Ureter (tissue), 1 donor: ENCODE measurements at places on chromosomes 3 and 15. TPM values are rescaled to one million over a fixed set of nuclear protein-coding genes. Genes with fewer than 3 reads are reported as not detected.

DNA sequence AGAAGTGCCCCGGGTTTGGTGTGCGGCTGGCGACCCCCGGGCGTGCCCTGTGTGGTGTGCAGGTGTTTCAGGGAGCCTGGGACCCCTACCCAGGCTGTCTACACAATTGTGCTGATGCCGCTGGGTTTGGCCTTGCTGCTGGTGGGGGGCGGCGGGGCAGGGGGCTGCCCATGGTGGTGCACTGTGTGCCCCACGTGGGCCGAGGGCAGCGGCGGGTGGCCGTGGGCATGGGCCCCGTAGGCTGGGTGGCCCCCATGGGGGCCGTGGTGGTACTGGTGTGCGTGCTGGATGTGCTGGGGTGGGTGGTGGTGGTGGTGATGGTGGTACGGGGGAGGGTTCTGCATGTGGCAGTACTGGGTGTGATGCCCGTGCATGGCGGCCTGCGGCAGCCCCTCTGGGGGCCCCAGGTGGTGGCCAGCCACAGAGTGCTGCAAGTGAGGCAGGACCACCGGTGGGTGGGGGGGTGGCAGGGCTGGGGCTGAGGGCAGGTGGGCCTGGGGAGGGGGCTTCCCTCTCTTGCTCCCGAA is 59.6 kb upstream of the RPL32 start:
- DNase-seq = no peak

GRCh38 chr3:148694116-148694515 is 3.6 kb upstream of the AGTR1 start:
- DNase-seq = no peak

GRCh38 chr3:8307545-8308110 is 194.0 kb upstream of the LMCD1 start:
- no peak for DNase-seq

WDR49 gene
- total RNA-seq = 1.9 TPM

ZCWPW2 gene
- 1.7 TPM for total RNA-seq

BCHE gene
- 24.3 TPM for total RNA-seq

GRCh38 chr3:37997342-37997741 is 6.8 kb downstream of the VILL start:
- DNase-seq = no peak

P2RY12 gene
- total RNA-seq = 0.94 TPM

- DNase-seq = no peak
These were observed 2.5 kb downstream of the SHF start for GRCh38 chr15:45185069-45185779.

SQOR gene
- 51.6 TPM for total RNA-seq

DNA sequence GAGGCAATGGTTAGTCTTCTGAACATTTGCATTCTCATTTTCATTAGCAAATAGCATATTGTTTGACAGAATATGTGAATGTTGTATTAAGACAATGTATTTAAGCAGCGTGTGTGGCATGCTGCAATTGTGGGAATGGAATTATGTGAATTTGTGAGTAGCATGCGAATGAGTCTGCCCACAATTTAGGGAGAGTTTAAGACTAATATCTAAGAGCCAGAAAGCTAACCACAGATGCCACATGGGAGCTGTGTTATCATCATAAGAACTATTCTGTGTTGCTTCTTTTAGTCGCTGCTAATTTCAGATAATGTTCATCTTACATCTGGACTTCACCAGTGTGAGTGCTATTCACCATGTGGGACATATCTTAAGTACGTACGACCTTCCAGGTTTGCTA is 494.5 kb downstream of the RBMS3 start:
- no peak for DNase-seq

DNA sequence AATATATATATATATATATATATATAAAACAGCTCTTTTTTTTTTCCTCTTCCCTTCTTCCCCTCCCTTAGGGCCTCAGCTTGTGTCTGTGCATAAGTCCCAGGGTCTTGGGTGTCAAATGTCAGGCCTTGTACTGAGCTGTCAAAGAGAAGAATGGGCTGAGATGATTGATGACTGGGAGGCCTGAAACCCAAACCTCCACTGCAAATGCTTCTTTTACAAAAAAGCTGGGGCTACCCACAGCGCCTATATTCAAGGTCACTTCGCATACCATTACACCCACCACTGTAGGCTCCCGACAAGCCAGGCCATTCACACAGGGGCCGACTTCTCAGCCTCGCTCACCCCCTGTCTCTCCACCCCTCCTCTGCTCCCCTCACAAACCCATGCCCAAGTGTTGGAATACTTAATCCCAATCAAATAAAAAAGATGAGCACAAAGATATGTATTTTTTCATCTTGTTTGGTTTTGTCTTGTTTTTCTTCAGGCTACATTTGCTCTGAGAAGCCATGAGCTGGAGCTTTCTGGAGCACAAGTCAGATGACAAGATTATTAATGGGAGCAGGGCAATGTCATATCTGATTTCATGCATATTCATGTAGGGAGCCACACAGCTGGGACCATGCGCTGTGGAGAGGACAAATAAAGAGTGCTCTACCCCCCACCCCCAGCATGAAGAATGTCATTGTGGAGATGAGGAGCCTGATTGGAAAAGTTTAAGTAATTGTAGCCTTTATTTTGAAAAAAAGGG is 614.4 kb upstream of the NR2F2 start:
- DNase-seq = no peak

- no peak for DNase-seq
These were observed 315.2 kb downstream of the ZBTB20 start for GRCh38 chr3:114831861-114832260.

GRCh38 chr15:58526647-58527192 is 94.9 kb downstream of the LIPC start:
- no peak for DNase-seq

CLRN1 gene
- not detected for total RNA-seq

PRTG gene
- 3.7 TPM for total RNA-seq

DNA sequence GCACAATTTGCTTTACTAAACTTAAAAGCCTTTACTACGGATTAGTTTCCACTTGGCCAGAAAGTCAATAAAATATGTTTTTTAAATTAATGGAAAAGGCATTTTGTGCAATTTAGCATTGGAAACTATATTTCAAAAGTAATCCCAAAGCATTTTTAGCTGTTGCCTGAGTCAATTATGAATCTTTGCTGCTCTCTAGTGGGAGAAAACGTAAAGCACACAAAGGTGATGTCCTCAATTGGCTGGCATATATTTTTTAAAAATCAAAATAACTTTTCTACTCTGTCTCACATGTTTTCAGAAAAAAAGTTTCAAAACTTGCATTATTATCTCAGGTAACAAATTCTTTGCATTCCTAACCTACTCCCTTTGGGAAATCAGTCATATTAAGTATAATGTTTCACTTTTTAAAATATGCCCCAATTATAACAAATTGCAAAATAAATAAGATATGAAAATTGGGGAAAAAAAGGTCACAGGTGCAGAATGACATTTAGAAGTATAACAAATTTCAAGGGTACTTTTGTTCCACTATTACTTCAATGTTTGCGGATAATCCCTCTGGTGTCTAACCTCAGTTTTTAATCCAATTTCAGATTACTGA is 47.2 kb upstream of the TEX55 start:
- no peak for DNase-seq

GRCh38 chr3:157384491-157384890 is 52.2 kb upstream of the PTX3 start:
- DNase-seq = no peak

DNA sequence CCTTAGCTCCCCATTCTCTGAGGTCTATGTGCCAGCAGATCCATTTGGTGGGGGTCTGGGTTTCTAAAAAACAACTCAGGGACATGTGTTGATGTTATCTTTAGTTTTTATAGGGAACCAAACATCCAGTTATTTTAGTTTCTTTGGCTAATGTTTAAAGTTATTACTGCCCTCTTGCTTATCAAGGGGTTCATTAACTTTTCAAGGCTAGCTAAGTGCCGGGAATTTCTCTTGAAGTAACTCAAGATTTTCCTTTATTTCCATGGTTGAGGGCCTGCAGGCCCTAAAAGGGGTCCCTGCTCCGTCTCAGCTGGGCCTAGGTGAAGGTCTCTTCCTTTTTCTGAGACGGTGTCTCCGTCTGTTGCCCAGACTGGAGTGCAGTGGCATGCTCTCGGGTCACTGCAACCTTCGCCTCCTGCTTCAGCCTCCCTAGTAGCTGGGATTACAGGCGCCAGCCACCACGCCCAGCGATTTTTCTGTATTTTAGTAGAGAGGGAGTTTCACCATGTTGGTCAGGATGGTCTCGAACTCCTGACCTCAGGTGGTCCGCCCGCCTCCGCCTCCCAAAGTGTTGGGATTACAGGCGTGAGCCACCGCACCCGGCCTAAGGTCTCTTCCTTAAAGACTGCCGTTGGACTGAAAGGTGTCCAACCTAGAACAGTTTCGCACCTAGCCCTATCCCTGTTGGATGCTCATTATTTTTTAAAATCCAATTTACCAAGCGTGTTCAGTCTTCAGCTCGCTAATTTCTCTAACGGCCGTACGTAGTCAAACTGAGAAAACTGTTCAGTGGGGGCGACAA is 1.3 kb upstream of the OXSR1 start:
- no peak for DNase-seq

MYRIP gene
- total RNA-seq = 4.8 TPM

GRCh38 chr15:80679167-80679803 is 15.8 kb upstream of the ABHD17C start:
- peak; percentile 67 for DNase-seq

DNA sequence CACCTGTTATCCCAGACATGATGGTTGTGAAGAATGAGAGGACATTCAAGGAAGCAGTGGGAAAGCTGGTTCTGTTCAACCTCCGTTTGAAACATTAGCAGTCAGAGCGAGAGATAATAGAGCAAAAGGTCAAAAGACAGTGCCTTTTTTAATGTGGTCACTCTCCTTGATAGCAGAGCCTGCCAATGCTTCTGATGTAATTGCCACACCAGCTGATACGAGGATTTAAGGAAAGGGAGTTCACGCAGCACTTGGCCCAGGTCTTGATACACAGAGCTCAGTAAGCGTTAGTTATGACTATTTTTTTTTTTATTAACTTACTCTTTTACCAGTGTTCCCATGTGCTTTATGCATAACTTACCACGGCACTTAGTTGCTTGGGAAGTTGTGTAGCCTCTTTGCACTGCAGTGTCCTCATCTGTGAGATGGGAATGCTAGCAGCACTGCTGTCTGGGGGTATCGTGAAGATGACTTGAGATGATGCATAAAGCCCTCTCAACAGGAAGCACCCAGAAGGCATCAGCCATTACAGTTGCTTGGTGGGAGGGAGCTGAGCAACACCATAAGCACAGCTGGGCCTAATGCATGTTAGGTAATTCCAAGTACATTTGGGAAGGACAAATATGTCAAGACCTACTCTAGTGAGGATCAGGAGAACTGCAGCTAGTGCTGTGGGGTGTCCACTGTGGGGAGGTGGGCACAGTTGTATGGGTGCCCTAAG is 123.3 kb upstream of the RASGRP1 start:
- DNase-seq = no peak

GRCh38 chr3:141877911-141878310 is 1.5 kb downstream of the ATP1B3 start:
- no peak for DNase-seq

DNA sequence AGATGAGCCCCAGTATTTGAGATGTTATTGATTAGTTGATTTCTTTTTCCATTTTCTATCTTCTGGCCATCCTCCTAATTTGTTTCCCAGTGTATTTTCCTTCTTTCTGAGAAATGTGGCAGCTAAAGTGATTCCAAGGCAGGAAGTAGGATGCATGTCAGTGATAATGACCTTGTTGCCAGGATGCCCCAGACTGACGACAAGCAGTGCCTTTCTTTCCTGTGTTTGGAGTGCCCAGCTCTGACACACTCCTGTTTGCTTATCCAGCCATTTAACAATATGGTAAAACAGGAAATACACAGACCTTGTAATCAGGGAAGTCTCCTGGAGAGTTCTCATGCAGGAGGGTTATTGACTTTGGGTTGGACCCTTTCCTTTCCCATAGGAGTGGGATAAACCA is 20.4 kb downstream of the TMOD2 start:
- no peak for DNase-seq

DNA sequence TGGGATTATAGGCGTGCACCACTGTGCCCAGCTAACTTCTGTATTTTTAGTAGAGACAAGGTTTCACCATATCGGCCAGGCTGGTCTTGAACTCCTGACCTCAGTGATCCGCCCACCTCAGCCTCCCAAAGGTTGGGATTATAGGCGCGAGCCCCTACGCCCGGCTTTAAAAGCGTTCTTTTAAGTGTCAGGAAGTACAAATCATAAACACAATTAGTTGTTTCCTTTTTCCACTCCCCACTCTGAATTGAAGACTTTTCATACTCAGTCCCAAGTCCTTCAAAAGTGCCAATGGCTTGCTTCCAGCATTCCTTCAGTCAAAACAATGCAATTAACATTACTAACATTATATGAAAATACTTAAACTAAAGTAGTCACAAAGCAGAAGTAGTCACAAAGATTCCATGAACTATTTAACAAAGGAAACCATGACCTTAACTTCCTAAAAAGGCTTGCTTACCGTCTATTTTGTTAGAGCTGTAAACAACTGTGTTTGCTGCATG is 8.1 kb downstream of the WDR82 start:
- DNase-seq = no peak

DNA sequence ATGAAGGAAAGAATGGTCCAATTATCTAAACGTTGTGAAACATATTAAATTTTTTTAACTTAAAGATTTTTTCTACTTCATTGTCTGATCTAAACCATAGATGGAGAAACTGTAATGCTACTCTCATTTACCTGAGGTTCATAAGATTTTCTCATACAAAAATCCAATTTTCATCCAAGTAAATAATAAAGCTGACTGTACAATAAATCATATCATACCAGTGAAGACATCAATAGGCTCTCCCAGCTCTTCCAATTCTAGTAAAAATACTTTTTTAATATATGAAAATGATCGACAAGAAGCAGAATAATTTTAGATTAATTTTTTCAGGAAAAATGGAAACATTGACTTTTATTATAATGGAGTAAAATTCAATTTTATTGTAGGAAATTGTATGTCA is 260.8 kb downstream of the GABRG3 start:
- DNase-seq = no peak

DNA sequence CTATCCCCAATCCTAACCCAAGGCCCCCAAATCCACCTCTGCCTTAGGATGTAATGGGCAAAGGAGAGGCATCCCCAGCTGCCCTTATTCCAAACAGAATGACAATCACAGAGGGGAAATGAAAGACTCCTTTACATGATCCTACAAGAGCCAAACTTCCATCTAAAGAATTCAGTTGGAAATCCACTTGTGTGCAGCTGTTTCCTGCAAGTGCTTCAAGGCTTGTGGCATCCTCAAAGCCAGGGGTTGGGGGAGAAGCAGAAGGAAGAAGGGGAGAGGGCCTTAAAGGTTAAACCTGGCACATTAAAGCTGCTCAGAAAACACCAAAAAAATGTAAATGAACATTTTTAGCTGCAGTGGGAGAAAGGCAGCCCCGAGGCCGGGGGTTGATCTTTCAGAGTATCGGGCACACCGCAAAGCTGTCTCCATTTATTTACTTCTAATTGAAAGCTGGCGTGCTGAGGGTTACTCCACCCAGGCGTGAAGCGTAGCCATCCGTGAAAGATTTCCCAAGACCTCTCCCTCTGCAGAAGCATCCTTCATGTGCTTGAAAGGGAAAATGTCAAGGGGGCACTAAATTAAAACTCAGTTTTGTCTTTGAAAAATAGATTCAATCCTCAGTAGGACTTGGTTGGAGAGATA is 217.8 kb downstream of the SHQ1 start:
- no peak for DNase-seq

ZNF501 gene
- total RNA-seq = 6.3 TPM

- DNase-seq = no peak
These were observed 33.1 kb downstream of the IL1RAP start for GRCh38 chr3:190546881-190547510.

TBL1XR1 gene
- 181 TPM for total RNA-seq

FAM162A gene
- 65.5 TPM for total RNA-seq

BTBD1 gene
- total RNA-seq = 64.9 TPM

PCSK6 gene
- total RNA-seq = 14.5 TPM

- DNase-seq = no peak
These were observed 64.7 kb downstream of the ISL2 start for GRCh38 chr15:76401285-76401684.

MESP2 gene
- total RNA-seq = not detected

POPDC2 gene
- 13.9 TPM for total RNA-seq
